ENCODE measurements at places on chromosomes 3 and 15. TPM values are rescaled to one million over a fixed set of nuclear protein-coding genes. Genes with fewer than 3 reads are reported as not detected.
A peak's percentile ranks its signal among the peaks of the same experiment; 100 is the strongest.

- peak; percentile 91 for DNase-seq
These were observed 22.5 kb downstream of the POPDC2 start for GRCh38 chr3:119637679-119638477.

- DNase-seq: no peak
These were observed 37.0 kb downstream of the PPARG start for GRCh38 chr3:12325586-12326515.

GRCh38 chr3:129025691-129026435 is 24.8 kb downstream of the EFCC1 start:
- no peak for DNase-seq

- DNase-seq: no peak
These were observed 428.9 kb upstream of the IL12A start for GRCh38 chr3:159559771-159560170.

- DNase-seq: peak; percentile 41
These were observed 59.5 kb downstream of the SCN11A start for GRCh38 chr3:38992117-38992760.

DNA sequence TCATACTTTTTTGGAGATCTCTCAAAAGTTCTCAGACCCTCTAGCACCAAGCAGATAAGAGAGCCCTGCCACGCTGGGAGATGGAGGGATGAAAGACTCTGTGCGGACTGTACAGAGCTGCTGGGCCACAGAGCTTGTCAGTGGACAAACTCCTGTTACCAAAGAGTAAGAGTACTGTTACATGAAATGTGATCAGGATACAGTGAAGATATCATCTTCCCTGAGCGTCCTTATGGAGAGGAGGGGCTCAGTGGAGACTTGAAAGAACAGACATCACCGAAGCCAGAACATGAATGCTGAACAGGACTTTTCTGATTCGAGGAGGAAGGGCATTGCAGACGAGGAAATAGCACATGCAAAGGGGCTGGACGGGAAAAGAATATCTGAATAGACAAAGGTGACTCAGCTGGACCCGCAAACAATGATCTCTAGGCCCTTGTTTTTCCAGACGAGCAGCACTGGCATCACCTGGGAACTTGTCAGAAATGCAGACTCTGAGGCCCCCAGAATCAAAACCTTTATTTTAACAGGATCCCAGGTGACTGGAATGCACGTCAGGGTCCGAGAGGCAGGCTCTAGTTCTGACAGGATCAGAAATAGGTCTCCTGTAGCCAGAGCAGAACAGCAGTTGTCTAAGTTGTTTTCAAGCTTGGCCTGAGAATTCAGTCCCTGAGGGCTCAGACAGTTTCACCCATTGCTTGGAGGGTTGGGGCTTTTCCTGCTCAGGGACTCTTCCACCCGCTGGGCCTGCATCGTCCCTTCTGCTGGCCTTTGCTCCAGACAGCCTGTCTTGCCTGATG is 277.9 kb downstream of the RPLP1 start:
- DNase-seq: peak; percentile 29

DNA sequence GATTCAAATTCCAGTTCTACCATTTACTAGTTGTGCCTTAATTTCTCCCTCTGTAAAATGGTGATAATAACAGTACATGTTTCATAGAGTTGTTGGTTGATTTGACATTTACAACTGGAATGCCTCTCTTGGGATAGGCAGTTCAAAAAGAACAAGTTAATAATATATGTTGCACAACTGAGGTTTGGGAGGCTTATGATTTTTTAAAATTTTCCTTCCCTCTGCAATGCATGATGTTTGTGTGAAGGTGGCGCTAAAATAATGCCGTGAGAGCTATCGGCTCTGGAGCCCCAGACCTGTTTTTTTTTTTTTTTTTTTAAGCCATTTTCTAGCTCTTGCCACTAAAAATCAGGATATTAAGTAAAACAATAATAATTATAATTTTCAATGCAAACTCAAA is 18.6 kb downstream of the DNAJB11 start:
- DNase-seq: no peak

DNA sequence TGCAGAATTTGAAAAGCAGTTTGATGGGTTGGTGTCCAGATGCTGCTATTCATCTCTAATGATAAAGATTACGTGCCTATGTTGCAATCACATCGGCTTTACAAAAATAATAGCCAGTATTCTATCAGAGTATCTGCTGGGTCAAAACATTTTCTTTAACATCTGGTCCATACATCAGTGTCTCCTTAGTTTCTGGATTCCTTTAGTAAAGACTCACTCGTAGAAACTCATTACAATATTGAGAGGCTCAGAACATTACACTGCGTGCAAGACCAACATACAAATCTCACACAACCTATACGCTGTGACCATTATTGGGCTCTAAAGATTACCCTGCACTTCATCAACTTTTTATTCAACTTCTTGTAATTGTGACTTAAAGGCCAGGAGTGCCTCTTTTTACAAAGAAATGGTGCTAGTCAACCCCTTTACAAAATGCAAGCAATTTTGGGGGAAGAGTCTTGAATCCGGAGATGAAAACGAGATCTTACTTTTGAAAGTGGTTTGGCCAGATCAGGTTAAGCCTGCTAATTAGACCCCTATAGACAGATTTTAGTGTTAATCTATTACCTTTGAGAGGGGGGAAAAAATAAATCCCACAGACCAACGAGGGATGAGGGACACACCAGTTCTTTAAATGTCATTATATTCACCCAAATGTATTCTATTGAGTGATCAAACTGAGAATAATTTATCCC is 2.9 kb downstream of the TRA2B start:
- peak; percentile 31 for DNase-seq

GRCh38 chr3:61236556-61236955 is 14.7 kb downstream of the FHIT start:
- DNase-seq: no peak

GRCh38 chr3:48919215-48920138 is 835 bp downstream of the ARIH2 start:
- DNase-seq: peak; percentile 77

GRCh38 chr3:67450153-67450552 is 204.3 kb downstream of the SUCLG2 start:
- DNase-seq: no peak

DNA sequence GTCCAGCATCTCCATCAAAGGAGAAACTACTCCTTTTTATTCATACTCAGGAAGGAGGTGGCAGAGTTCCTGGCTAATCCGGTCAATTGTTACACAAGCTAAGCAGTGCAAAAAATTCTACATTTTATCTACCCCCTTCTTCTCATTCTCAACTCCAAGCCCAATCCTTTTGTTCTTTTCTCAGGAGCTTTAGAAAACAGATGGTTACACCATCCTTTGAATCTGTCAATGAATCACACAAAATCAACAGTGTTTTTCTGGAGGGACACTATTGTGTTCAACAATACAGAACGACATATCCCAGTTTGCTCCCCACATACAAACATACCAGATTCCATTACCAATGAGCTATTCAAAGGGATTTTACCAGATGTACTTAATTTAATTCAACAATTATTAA is 362.1 kb downstream of the MAGI1 start:
- peak; percentile 4 for DNase-seq

DNA sequence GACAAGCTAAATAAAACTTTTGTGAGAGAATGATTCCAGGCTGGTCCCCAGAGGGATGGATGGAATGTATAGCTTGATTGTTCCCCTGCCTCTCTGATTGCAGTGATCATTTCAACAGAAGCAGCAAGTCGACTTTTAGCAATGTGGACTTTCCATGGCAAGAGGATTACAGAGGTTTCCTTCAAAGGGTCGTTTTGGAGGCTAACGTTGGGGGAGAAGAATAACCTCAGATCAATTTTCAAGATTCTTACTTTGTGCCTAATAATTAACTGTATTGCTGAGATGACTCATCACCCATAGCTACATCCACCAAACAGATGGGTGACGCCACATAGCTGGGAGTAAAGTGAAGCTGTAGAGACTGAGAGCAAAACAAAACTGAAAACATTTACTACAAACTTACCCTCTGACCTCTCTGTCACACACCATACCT is 79.9 kb downstream of the GTPBP8 start:
- DNase-seq: no peak

- DNase-seq: no peak
These were observed 7.0 kb upstream of the PRKCD start for GRCh38 chr3:53153980-53154379.

GRCh38 chr3:122315619-122316018 is 9.4 kb upstream of the CSTA start:
- DNase-seq: no peak

DNA sequence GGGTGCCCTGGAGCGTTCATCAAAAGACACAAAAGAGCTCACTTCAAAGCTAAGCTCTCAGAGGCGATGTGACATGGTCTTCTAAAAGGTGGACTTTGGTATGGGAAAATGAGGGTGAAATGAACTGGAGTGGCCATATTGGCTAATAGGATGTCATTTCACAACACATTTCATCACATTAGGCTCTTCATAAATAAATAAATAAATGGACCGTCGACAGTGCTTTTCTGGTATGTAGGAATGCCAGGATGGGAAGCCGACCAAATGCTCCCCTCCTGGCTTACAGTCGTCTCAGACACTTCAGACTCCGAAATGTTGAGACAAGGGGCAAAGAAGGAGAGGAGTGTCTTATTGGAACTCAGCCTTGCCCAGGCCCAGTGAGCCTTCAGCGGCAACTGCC is 383.0 kb downstream of the NTRK3 start:
- DNase-seq: no peak

DNA sequence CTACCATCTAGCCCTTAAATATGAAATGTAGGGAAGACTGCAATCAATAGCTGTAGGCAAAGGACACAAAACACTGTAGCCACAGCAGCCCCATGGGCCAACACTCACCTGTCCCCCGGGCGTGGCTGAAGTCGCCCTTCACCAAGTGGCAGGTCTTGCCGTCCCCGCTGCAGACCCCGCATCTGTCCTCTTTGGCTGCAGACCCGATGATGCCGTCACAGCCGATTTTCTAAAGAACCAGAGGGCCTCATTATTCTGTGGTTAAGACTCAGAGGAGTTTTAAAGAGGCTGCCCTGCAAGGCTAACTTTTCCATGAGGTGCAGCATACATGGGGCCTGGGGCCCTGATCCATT is 245.6 kb downstream of the ADAMTS17 start:
- no peak for DNase-seq

DNA sequence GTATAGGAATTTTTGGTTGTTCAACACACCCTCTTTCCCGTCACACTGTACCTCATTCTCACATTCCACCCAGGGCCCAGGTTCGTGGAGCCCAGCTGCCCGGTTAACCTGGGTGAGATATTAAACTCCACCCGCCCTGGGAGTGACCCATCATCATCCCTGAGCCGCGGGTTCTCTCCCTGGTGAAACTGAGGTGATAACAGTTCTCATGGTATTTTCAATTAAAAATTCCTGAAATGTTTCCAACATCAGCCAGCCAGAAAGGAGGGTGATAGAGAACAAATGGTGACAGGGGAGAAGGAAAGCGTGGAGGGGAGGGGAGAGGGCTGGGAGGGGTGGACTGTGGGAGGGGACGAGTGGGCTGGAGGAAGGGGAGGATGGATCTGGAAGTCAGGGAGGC is 148.8 kb downstream of the ALDH1A2 start:
- DNase-seq: no peak

The GOLGA8T gene
- 0.04 TPM for polyA plus RNA-seq

The CD86 gene
- polyA plus RNA-seq: not detected

The C3orf49 gene
- polyA plus RNA-seq: not detected

The SLC6A1 gene
- not detected for polyA plus RNA-seq

The IGSF11 gene
- not detected for polyA plus RNA-seq

The LRRC31 gene
- not detected for polyA plus RNA-seq

The SERINC4 gene
- polyA plus RNA-seq: 0.05 TPM

The SAMD7 gene
- polyA plus RNA-seq: not detected

The WDR72 gene
- not detected for polyA plus RNA-seq

Measured in endothelial cell of umbilical vein (primary cell).